Activated naive CD4-positive, alpha-beta T cell treated with anti-CD3 and anti-CD28 coated beads, Interleukin-2, amount 10 ng/mL, durations not matched to agents 7 days and 5 days (primary cell): ENCODE measurements at places on chromosomes 12 and 14.

- no peak for DNase-seq
These were observed 327.8 kb downstream of the MED13L start for GRCh38 chr12:115949675-115950074.

GRCh38 chr12:75683220-75683619 is 171.8 kb upstream of the KRR1 start:
- no peak for DNase-seq

- no peak for DNase-seq
These were observed 6.1 kb downstream of the SYCP3 start for GRCh38 chr12:101733166-101733565.

GRCh38 chr12:93889516-93890212 is 212.5 kb downstream of the CRADD start:
- DNase-seq, result no peak

DNA sequence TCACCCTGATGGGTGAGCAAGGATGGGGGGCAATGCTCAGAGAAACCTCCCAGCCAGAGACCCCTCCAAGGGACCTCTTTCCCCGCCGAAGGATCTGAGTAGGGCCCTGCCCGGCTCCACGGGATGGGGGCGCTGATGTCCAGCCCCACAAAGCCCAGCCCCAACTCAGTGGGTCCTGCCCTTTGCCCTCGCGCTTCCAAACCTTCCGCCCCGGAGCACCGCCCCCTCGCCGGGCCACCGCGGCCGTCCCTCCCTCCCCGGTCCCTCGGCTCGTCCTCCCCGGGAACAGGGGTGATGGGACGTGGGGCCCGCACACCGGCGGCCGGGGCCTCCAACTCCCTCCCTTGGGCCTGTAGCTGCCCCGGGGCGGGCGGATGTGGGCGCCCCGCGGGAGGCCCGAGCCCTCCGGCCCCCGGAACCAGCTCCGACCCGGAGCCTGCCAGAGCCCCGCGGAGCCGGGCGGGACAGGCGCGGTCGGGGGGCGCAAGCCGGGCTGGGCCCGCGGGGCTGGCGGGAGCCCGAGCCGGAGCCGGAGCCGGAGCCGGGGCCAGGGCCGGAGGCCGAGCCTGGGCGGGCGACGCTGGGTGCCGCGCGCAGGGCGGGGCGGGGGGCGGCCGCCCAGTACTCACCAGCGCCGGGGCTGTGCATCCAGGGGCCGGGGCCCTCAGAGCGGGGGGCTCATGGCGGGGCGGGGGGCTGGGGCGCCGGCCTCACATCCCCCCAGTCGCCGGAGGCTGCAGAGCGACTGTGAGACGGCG is 386 bp downstream of the HDAC7 start:
- peak; percentile 69 for DNase-seq
